ENCODE measurements at places on chromosomes 1 and 21. TPM values are rescaled to one million over a fixed set of nuclear protein-coding genes. Genes with fewer than 3 reads are reported as not detected.

Gene PRR9
- 0.22 TPM for total RNA-seq

Gene IGFN1
- under 0.01 TPM for total RNA-seq

Gene TMEM269
- total RNA-seq = not detected

Gene FLG2
- not detected for total RNA-seq

Gene PYHIN1
- total RNA-seq = not detected

Gene JAM2
- total RNA-seq = 0.72 TPM

Gene C1orf210
- total RNA-seq = not detected

Gene GJB4
- total RNA-seq = not detected

Gene MATN1
- total RNA-seq = under 0.01 TPM

Gene LCE1E
- not detected for total RNA-seq

Gene TAL1
- total RNA-seq = under 0.01 TPM

Gene ICOSLG
- 1.1 TPM for total RNA-seq

Data from placental pericyte (primary cell).